ENCODE measurements at places on chromosomes 7 and 10.

DNA sequence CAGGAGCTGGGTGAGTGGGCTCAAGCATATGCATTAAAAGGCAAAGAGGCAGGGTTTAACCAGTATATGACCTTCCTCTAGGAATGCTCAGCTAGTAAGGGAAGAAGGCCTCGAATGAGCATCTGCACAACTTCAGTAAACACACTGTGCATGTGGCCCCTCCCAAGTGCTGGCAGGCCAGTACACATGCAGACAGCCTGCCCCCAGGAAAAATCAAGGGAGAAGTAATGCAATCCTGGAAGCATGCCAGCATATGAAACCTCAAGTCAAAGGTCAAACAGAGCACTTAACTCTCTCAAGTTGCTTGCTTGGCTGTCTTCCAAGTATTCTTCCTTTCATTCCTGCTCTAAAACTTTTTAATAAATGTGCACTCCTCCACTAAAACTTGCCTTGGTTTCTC is 208.4 kb downstream of the ACTR3B start:
- ATAC-seq, result no peak

DNA sequence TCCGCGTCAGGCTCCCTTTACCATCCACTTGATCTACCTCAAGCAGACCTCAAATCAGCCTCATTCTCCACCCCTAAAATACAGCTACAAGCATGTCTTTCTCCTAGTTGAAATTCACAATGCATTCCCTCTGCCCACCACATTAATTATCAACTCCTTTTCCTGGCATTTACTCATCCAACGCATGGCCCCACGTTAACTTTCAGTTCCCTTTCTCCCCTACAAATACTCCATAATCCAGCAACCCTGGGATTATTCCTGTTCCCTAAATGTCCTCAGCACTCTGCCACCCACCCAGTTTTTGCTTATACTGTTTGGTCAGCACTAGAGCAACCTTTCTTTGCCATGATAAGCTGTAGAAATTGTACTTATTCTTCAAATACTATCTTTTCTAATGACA is 5.7 kb upstream of the VIM start:
- no peak for ATAC-seq

- no peak for ATAC-seq
Observed at GRCh38 chr7:8833355-8833754, 399.9 kb downstream of the NXPH1 start.

GRCh38 chr7:25846722-25847121 is 305.3 kb upstream of the NFE2L3 start:
- ATAC-seq, result no peak

- no peak for ATAC-seq
Observed at GRCh38 chr10:26829810-26830515, 30.8 kb downstream of the ABI1 start.

DNA sequence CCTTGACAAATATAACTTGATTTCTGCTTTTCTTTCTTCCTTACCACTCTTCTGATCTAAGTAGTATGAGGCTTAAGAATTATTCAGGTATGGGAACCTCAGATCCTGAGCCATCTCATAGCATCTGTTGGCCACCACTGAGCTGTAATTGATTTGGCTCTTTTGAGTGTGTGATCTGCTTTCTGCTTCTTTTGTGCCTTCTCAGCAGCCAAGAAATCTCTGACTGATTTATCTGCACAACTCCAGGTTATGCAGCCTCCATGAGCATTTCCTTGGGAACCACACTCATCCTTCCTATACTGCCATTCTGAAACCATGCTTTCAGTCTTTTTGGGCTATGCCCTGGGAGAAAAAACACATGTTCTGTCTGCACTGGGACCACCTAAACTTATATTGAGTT is 178.0 kb upstream of the FAM3C start:
- no peak for ATAC-seq
